ENCODE measurements at places on chromosomes 5 and 9.

GRCh38 chr5:119302916-119303897 lies 52.6 kb upstream of the TNFAIP8 start:
- DNase-seq, result no peak

GRCh38 chr5:39714036-39714698 lies 289.4 kb upstream of the DAB2 start:
- DNase-seq, result peak; percentile 55

DNA sequence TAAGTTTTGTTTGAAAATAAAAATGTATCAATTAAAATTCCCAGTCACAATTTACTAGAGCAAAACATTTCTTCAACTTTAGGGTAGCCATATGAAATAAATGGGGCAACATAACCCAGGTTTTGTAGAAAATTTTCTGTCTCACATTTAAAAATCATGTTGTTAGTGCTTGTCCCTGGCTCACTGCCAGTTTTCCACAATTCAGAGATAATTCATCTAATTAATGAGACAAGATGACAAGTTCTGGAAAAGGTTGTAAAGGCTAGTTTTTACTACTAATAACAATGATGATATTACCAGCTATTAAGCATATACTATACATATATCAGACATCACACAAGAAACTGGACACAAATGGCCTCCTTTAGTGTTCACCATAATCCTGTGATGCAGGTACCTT lies 45.9 kb downstream of the MEGF9 start:
- DNase-seq, result no peak

GRCh38 chr5:170819824-170820223 lies 36.3 kb downstream of the GABRP start:
- peak; percentile 29 for DNase-seq

- DNase-seq, result no peak
Observed at GRCh38 chr9:129781981-129782380, 21.0 kb upstream of the TOR1B start.

GRCh38 chr5:103037673-103038455 lies 82.1 kb downstream of the GIN1 start:
- DNase-seq, result no peak

GRCh38 chr5:65856520-65856919 lies 69.9 kb upstream of the ERBIN start:
- no peak for DNase-seq

- DNase-seq, result no peak
Observed at GRCh38 chr5:59517926-59518585, 375.5 kb downstream of the PDE4D start.

DNA sequence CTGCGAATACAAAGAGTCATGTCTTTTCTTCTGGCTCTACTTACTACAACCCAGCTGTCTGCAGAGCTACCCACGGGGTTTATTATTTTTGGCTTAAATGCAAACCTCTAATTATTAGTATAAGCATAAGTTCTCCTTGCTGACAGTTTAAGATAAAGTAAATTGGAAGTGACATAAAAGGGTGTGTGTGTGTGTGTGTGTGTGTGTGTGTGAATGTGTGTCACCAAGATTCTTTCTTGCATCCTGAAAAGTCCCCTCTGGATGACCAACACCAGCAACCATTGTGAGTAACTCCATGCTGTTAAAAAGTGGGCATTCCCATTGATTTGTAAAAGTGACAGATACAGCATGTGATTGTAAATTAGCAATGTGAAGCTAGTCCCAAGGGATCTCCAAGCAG lies 803.8 kb upstream of the ZNF608 start:
- DNase-seq, result no peak

DNA sequence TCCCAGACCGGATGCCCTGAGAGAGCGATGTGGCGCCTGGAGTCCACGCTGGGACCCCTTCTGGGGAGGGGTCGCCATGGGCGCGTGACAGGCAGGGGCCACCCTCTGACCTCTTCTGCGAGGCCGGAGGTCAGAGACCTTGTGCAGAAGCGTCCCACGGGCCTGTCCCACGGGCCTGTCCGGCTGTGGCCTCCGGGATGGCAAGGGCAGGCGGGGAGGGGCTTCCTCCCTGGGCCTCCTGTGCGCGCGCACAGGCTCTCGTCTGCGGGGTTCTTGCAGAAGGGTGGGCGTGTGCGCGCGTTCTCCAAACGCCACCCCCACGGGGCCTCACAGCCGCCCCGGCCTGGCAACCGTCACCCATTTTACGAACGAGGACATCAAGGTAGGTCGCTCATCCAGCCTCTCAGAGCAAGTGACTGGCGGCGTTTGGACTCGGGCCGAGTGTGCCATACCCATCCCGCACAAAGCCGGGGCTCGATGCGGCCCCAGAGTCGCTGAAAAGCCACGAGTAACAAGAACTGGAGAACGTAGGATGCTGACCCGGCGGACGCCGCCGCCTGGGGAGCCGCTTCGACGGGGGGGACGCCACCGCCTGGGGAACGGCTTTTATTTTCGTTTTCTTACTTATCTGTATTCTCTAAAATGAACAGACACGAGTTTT lies 897 bp downstream of the AHRR start:
- DNase-seq, result no peak

DNA sequence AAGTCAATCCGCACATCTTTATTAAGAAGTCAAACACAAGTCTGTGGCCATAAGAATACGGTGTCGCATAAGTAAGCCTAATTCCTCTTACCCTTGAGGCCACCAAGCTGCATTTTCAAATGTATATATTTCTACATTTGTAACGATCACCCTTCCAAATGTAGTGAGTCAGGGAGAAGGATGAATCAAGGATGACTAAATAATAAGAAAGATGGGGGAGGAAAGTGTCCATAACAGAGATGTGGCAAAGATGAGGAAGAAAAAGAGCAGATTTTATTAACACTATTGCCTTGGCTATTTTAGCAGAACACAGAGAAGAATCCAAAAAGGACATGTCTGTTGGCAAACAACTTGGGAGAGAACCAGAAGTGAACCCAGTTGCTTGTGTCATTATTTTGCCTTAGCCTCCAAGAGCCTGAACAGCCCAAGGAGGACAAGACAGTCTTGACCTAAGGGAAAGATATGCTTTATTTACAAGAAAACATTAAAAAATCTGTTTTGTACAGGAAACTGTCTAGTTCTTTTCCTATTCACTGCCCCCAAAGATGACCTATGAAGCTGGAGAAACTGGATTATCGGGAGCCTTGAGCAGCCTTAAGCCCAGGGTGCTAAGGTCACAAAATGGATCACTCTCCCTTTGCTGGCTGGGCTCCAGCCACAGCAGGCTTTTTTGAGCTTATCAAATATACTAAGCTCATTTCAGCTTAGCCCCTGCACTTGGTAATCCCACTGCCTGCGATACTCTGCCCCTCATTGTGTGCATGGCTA lies 101.5 kb downstream of the PLCXD3 start:
- DNase-seq, result no peak

DNA sequence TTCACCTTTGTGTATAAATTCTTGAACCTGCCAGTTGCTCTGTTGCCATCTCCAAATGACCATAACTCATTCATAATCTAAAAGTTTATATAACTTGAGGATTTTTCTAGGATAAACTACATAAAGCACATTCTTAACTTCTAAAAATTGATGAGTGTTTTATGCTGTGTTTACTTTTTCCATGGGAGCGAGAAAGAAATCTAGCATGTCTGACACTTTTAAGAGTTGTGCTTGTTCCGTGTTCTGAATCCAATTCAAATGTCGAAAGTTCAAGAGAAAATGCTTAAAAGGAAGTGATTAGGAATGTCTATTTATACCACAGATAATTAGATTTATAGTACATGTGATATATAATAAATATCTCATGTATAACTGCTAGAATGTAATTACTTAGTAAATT lies 154.4 kb downstream of the DEPDC1B start:
- no peak for DNase-seq

DNA sequence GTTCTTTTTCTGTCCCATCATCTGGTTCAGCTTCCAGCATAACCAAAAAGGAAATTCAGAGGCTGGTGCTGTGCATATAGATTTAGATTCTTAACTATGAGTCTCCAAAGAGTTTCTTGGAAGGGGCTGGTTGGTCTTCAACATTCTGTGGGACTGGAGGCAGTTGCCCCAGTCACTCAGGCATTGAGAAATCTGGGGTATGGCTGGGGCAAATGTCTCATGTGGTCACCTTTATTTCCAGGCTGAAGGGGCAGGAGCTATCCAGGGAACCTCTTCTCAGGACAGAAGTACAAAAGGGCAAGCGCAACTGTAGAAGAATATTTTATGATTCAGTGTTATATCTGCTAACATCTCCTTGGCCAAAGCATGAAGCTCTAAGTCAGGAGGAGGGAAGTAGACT lies 15.4 kb upstream of the TMEFF1 start:
- DNase-seq, result no peak

DNA sequence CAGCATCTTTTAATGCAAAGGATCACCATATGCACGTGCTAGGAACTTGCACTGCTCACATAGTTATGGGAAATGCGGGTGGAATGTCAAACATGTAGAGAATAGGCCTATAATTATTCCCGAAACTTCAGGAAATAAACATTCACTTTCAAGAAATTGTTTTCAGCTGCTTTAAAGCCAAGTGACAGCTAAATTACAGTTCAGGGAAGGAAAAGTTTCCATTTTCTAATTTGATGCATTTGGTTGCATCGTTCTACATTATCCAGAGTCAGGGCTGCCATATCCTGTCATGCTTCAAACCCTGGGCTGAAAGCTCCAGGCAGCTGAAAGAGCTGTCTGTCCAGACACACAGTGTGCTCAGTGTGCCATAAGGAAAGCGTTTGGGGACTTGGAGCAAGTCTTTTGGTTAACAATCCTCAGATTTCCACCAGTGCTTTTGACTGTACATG lies 518.1 kb downstream of the CSNK1G3 start:
- no peak for DNase-seq

GRCh38 chr9:133151601-133152525 lies 11.9 kb downstream of the GBGT1 start:
- no peak for DNase-seq

- no peak for DNase-seq
Observed at GRCh38 chr9:90611568-90611967, 31.1 kb downstream of the DIRAS2 start.

DNA sequence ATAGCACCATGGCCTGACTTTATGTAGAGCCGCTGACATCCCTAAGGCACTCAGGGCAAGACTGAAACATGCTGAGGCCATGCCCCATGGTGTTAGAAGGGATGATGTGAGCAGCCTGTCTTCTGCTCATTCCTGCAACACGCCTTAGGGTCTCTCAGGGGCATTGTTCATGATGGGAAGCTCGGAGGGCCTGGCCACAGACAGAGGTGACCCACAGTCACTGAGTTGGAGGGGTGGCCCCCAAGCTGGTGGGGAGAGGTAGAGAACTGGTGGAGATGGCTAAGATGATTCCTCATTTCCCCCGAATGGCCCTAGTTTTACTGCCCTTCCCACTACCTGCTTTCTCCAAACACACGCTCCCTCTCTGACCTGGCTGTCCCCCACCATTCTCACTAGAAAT lies 135.2 kb downstream of the BARX1 start:
- no peak for DNase-seq

GRCh38 chr5:74130155-74130897 lies 504.3 kb downstream of the ARHGEF28 start:
- no peak for DNase-seq

GRCh38 chr5:96856371-96856770 lies 19.9 kb upstream of the ERAP2 start:
- no peak for DNase-seq

GRCh38 chr9:120435091-120435490 lies 144.9 kb downstream of the CDK5RAP2 start:
- no peak for DNase-seq

- DNase-seq, result no peak
Observed at GRCh38 chr5:172395483-172395882, 58.8 kb downstream of the SH3PXD2B start.

DNA sequence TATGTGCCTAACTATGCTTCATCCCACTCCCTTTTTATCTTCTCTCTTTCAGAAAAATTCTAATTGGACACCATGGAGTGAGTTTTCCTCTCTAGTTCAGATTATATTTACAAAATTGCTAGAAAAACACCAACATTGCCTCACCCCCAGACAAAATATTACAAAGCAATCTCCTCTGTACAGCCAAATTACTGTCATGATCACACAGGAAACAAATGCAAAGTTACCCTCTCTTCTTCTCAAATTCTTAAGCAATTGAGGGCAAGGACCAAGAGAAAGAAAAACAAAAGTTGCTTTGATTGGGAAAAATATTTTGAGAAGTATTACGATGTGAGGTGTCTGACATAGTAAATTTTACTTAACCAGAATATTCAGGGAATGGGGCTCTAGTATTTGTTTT lies 30.8 kb upstream of the ABCA1 start:
- DNase-seq, result no peak

DNA sequence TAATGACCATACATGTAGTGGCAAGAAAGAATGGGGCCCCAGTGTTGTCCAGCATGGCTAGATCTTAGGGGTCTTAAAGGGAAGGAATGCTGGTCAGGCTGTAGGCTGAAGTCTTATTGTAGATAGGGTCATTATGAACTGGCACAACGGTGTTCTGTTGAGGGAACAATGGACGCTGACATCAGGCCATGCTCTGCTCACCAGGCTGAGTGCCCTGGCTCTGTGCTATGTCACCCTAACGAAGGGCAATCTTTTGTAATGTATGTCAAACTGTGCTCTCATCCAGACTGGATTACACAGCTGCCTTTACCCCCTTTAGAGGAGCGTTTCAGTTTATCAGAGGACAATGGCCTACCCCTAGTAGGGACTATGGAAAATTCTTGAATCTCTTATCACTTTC lies 14.6 kb upstream of the ZNF608 start:
- DNase-seq, result no peak

- no peak for DNase-seq
Observed at GRCh38 chr5:155052532-155052931, 39.0 kb downstream of the KIF4B start.

DNA sequence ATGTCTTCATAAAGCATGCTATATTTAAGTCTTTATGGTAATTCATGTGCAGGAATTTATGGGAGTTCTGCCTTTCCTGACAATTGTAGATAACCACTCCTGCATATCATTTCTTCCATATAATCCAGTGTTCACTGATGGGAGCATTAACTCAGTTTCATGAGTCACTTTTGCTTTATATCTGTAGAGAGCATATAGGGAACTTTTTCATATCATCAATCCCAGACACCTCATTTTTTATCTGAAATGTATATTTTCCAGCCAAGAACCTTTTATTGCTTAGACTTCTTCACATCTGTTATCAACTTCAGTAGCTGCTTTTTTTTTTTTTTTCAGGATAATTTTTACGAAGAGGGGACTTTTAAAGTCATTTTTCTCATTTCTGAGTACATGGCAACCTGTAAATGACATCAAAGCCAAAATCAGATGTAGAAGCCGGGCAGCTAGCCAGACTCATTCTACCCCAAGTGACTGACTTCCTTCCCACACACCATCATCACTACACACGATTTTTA lies 41.1 kb downstream of the NFX1 start:
- no peak for DNase-seq

DNA sequence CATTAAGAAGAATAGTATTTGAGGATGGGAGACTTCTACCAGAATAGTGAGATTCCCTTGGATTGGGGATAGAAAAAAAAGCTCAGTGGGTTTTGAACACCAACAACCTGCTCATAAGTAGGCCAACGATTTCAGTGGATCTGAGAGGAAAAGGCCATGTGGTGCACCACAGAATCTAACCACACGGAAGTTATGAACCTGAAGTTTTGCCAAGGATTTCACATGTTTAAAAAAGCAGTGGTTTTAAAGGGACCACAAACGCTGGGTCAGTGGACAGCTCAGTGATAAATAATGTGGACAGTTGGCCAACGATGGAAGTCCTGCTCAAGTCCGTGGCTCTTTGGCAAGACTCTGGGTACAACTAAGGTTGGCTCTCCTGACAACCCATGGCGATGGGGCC lies 107.2 kb upstream of the TXNDC8 start:
- DNase-seq, result no peak

GRCh38 chr9:135414293-135414692 lies 65.3 kb upstream of the PPP1R26 start:
- DNase-seq, result no peak
